ENCODE measurements at places on chromosomes 12 and 14.

- DNase-seq, result no peak
Observed at GRCh38 chr14:69473260-69473659, 11.3 kb upstream of the PLEKHD1 start.

- no peak for DNase-seq
Observed at GRCh38 chr12:25797949-25798348, 160.5 kb upstream of the RASSF8 start.

DNA sequence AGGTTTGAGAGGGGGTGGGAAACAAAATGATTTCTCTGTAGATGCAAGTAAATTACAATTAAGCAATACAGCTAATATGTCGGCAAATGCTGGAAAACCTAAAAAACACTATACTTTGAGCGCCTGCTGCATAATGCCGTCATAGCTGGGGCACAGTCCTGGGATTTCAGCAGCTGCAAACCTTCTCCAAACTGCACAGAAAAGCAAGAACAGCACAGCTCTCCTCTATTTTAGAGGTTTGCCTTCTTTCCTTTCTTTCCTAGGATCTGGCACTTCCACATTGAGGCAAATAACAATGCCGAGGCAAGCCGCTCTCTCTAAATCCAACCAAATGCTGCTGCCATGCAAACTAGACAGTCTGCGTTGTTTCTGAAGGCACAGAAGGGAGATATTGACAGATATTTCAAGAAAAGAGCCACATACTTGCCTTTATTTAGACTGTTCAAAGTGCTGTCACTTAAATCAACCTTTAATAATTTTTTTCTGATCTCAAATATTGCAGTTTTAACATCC is 287.1 kb upstream of the G2E3 start:
- no peak for DNase-seq

DNA sequence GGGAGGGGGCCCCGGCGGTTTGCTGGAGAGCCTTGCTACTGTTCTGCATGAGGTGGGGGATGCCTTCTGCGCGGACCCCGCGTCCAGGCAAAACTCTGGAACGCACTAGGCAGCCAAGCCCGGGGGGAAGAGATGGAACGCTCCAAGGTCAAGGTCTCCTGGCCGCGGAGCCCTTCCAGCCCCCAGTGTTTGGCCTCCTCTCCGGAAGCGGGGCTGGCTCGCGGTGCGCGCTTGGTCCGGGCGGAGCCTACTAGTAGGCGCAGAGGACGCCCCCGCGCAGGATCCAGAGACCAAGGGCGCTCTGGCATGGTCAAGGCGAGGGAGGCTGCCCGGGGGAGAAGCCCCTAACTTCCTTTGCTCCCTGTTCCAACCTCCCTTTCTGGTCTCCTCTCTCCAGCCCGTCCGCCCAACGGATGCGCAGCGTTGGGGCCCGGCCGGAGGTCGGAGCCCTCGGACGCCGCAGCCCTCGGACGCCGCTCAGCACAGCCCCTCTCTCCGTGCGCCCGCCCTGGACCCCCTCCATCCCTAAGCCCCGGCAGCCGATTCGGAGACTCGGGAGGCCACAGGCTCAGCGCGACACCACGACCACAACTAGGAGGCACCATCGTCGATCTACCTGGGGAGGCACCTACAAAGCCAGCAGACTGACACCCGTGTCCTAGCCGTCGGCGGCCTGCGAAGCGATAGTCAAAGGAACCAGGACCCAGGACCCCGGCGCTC is 669 bp upstream of the KCNK13 start:
- DNase-seq, result no peak

- no peak for DNase-seq
Observed at GRCh38 chr14:75156901-75157300, 19.5 kb downstream of the TMED10 start.

DNA sequence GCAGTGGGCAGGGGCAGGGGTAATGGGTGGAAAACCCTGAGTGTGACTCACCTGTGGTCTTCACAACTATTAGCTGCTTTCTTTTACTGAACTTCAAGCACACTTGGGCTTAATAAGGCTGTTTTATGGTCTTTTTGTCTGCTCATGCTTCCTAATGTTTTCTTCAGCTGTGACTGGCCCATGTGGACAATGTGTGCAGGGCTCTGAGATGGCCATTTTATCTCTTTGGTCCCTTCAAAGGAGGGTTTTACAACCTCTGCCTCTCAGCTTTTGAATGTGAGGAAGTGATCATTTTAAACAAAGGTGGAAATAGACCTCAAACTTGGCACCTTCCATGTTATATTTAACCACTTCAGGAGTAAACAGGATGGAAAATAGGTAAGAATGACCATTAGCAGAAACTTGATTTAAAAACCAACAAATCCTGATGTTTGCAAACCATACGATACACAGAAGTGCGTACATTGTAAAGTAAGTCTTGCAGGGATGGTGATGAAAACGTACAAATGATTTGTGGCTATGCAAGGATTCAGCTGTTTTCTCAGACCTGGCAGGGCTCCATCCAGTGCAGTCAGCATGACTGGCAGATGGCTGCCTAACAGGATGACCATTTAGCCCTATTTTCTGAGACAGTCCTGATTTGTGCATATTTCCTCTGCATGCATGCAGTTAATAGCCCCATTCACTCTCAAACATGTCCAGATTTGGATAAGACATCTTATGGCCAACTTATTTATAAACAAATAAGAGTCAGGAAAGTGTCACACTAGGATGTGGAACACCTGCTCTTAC is 103.2 kb downstream of the SLC38A4 start:
- DNase-seq, result no peak

GRCh38 chr12:130711756-130712155 is 4.3 kb downstream of the RIMBP2 start:
- no peak for DNase-seq

GRCh38 chr12:88793096-88793495 is 212.8 kb upstream of the KITLG start:
- DNase-seq, result no peak

- DNase-seq, result no peak
Observed at GRCh38 chr14:103019826-103020225, 37.5 kb downstream of the CDC42BPB start.

- no peak for DNase-seq
Observed at GRCh38 chr14:45065540-45065939, 18.4 kb upstream of the PRPF39 start.

GRCh38 chr14:53932966-53933365 is 23.7 kb downstream of the BMP4 start:
- DNase-seq, result no peak

DNA sequence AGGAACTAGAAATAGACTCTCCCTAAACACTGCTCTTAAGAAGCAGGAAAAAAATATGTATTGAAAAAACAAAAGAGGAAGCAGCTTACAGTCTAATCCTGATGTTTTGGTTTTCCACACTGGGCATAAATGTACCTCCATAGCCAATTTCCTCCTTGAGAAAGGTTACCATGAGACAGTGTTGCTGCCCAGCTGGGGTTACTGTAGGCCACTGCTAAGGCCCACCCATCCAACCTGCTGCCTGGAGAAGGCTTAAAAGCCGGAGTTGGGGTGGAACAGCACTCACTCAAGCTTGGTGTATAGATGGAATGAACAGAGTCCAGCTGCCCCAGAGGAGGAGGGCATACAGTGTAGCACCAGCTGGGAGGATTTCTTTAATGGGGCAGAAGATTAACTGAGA is 41.1 kb downstream of the ERG28 start:
- DNase-seq, result no peak

GRCh38 chr12:19168644-19169043 is 39.1 kb downstream of the PLEKHA5 start:
- no peak for DNase-seq

DNA sequence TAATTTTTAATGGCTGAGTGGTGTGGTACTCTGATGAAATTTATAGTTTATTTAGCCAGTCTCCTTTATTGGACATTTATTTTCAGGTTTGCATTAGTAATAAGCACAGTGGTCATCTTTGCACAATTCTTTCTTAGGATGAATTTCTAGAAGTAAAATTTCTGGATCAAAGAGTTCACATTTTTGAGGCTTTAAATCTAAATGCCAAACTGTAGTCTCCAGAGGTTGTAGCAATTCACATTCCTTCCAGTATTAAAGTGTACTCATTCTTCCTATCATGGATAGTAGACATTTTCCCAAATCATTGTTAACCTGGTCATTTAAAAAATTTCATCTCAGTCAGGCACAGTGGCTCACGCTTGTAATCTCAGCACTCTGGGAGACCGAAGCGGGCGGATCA is 24.8 kb downstream of the SLC39A9 start:
- no peak for DNase-seq

DNA sequence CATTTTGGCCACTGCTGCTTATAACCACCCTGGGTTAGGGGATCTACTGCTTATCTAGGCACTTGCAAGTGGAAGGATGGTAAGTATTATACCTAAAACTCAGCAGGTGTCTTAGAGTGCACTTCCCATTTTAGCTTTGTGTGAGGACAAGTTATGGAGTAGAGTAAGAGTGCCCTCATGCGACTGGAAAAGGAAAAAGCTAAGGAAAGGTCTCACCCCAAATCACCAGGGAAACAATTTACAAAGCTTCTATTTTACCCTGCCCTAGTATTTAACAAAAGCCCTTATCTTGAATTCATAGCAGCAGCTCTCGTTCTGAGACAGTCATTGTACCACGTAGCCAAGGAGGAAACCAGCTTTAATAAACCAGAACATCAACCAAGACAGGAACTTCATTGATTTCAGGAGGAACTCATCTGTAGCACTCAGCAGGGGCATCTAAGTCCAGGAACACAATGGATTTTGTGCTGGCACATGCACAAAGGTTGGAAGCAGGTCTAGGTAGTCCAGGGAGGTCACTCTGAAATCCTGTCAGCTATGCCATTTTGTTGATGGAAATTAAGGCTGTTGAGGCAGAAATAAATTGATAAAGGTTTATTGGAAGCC is 2.9 kb downstream of the RDH12 start:
- no peak for DNase-seq

DNA sequence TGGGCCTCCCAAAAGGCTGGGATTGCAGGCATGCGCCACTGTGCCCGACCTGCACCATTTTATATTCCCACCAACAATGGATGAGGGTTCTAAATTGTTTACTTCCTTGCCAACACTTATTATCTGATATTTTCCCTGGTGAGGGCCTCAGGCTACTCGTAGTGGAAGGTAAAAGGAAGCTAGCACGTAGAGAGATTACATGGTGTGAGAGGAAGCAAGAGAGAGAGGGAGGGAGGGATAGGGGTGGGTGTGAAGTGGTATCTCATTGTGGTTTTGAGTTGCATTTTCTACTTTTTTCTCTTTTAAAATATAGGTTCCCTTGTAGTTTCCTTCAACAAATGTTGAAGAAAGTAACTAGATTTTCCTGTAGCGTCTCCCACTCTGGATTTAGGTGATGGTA is 30.9 kb downstream of the MYO1H start:
- no peak for DNase-seq

DNA sequence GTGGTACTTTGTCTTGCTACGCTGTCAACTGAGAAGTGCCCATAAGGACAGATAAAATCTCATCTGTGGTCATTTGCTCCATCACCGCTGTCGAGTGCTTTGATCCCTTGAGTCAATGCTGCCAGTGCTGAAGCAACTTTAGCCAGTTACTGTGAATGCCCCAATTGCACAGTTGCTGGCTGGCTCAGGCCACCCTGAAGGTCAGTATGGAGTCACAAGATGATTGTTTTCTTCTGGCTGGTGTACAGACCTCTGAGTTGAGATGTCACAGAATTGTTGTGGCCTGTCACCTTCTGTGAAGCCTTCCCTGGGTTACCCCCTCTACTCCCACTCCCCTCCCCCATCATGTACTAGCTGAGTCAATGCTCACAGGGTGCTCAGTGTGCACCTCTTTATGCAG is 92.9 kb downstream of the PELI2 start:
- no peak for DNase-seq

- DNase-seq, result no peak
Observed at GRCh38 chr14:94021416-94022157, 4.6 kb upstream of the OTUB2 start.

DNA sequence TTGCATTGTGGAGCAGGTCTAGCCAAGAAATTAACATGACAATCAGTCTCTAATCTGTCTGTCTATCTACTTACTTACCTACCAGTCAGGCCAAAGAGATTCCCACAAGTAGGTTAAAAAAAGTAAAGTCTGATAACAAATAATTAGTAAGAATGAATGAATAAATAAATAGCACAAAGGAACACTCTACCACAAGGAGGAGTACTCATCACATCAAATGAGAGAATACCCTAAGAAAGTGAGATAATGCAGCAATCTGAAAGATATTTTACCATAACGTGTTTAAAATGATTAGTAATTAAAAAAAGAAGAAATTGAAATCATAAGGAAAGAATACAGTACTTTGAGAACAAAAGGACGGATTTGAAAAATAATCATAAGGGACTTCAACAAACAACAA is 187.2 kb downstream of the SYNE2 start:
- no peak for DNase-seq

DNA sequence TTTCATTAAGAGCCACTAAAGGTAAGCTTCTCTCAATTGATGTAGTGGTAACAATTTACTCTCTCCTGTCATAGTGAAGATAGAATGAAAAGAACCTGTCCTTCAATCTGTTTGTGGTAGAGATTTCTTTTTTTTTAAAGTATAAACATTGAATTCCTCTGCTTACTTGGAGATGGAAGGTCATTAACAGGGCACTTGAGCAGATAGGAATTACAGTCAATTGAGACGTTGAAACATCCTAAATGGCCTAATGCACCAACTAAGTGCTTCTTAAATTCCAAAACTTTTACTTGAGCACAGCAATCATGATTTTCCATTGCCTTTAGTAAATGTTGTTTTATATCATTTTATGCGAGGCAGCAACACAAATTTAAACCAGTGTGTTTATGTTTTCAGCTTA is 241.4 kb downstream of the FOXG1 start:
- DNase-seq, result no peak

DNA sequence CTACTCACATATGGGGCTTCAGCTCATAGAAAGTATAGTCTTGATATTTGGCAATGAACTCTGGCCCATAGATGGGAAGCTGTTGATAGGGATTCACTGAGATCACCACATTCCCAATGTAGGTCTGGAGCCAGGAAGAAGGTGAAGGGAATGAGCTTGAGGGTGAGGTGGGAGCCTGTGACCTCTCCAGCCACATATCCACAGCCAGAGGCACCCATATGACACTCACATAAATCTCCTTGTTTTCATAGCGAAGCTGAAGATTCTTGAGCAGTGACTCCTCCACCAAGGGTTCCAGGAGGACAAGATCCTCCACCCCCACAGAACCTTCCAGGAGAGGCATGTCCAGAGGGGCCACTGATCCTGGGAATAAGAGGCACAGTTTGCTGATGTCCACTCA is 1.9 kb downstream of the MYO1A start:
- no peak for DNase-seq

- DNase-seq, result no peak
Observed at GRCh38 chr12:78562368-78563205, 302.0 kb upstream of the SYT1 start.

All from activated CD4-positive, alpha-beta T cell treated with anti-CD3 and anti-CD28 coated beads for 1 hour (primary cell).